ENCODE measurements at places on chromosomes 11 and 22.

- no peak for DNase-seq
These were observed 1.7 kb downstream of the ANKRD13D start for GRCh38 chr11:67290801-67291200.

DNA sequence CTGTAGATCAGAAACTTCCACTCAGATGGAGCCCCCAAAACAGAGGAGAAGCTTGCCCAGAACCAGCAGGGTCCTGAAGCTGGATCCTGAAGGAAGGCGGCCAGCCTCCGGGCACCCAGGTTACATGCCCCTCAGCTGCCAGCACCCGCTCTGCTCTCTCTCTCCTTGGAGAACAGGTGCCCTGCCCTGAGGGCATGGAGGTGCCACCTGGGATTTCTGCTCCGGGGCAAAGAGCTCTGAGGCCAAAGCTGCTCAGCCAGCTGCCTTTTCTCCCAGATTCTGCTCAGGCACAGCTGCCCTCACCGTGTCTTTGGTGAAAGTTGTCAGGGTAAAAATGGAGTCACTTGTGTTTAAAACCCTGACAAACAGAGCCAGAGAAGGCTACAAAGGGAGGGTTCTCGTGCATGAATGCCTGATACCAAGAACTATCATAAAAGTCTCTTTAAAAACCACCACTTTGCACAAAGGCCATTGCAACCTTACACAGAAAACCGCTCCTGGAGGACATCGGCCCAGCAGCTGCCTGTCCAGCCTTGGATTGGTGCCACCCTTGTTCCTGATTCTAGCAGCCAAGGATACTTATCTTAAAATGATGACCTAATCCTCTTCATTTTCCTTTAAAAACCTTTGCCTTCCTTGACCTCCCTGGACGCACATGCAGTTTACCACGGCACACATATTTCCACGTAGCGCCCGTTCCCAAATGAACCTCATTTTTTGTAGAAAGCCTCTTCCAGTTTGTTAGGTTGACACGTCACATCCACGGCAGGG lies 140.0 kb downstream of the CACNA1I start:
- DNase-seq: no peak

GRCh38 chr22:28269277-28269676 lies 350.2 kb upstream of the PITPNB start:
- no peak for DNase-seq

DNA sequence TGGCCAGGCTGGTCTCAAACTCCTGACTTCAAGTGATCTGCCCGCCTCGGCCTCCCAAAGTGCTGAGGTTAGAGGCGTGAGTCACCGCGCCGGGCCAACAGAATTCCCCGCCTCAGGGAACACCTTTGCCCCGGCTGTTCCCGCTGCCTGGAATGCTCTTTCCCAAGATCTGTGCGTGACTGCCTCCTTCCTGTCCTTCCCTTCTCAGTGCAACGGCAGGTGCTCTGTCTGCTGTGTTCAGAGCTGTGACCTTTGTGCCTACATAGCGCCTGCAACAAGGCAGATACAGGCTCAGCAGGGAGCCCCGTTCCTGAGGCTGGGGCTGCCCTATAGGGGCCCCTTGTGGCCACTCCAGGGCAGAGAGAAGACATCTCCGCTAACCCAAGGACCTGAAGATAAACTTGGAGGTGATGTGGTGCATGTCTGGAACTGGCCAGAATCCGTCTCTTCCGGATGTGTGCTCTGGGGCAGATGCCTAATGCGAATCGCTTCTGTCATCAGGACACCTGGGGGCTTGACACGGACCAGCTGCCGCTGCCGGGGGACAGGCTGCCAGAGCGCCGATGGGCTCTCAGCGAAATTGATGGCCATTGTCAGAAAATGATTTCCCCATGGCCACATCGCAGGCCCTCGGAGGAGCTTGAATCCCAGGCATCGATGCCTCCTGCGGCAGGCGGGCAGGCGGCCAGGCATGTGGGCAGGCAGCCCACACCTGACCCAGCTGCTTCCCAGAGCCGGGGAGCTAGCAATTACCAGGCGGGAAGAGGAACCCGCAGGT lies 43.5 kb upstream of the TCF20 start:
- DNase-seq: no peak

GRCh38 chr11:76543006-76543703 lies 98.3 kb downstream of the EMSY start:
- DNase-seq: no peak

- DNase-seq: no peak
These were observed 7.2 kb upstream of the OR4X2 start for GRCh38 chr11:48237727-48238126.

DNA sequence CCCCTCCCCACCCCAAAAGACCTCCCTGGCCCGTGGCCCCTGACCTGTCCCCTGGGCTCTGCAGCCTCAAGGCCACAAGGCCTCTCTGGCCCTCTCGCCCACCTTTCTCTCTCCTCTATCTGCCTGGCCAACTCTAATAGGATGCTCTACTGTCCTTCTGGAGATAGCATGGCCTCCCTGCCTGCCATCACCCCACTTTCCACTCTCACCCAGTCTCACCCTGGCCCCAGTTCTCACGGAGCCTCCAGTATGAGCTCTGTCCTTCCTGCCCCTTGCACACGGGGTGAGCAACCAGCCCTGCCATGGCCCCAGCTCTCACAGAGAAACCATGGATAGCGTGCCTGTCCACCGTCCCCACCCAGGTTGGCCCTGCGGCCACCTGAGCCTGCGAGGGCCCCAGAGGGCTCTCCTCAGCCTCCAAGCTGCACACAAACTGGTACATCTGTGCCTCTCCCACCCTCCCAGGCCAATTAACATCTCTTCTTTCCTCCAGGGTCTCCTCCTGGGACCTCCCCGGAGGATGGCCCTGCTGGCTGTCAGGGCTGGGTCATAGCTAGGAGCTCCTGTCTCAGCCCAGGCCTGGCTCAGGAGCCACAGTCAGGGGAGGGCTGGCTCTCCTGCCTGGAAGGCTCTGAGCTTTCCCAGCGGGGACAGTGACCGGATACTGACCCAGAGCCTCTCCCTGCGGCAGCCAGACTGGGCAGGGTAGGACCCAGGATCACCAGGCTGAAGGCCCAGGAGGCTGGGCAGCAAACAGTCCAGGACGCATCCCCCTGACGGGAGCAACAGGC lies 22.3 kb downstream of the RTN4R start:
- DNase-seq: no peak

DNA sequence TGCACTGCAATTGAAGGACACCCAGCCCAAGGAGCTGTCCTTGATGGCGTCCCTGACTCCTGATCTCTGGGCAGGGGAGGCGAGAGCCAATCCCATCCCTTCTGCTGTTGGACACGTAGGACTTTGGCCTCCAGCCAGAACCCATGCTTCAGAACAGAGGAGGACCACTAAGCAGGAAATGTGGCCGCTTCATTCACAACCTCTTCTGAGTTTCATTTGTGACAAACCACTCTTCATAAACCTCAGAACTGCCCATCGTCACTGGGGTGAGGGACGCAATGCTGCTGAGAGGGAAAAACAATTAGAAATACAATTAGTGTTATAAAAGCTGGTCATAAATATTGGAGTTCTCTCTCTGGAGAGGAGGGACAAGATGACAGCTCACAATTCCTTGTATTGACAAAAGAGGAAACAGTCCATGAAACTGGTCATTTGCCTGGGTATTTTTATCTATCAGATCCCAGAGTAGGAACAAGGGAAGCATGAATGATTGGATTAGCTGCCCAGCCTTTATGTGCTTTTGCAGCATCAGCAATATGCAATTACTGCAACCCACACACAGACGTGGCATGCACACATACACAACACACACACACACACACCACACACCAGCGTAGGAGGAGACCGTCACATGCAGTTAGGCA lies 216.5 kb upstream of the CADM1 start:
- no peak for DNase-seq

DNA sequence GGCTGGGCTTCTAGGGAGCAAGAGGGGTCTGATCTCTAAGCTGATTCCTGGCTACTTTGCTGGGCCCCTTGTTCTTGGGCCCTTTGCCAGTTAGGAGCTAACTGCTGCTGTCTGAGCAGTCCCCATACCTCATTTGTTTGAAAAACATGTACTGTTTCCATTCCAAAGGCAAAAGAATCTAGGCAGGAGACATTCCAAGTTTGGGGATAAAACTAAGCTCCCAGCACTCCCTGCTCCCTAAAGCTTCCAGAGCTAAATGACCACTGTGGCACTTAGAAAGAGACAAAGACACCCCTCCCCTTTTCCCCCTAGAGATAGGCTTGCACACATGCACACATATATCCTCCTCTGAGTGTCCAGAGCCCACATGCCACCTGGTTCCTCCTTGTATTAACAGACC lies 22.7 kb upstream of the RRM1 start:
- no peak for DNase-seq

DNA sequence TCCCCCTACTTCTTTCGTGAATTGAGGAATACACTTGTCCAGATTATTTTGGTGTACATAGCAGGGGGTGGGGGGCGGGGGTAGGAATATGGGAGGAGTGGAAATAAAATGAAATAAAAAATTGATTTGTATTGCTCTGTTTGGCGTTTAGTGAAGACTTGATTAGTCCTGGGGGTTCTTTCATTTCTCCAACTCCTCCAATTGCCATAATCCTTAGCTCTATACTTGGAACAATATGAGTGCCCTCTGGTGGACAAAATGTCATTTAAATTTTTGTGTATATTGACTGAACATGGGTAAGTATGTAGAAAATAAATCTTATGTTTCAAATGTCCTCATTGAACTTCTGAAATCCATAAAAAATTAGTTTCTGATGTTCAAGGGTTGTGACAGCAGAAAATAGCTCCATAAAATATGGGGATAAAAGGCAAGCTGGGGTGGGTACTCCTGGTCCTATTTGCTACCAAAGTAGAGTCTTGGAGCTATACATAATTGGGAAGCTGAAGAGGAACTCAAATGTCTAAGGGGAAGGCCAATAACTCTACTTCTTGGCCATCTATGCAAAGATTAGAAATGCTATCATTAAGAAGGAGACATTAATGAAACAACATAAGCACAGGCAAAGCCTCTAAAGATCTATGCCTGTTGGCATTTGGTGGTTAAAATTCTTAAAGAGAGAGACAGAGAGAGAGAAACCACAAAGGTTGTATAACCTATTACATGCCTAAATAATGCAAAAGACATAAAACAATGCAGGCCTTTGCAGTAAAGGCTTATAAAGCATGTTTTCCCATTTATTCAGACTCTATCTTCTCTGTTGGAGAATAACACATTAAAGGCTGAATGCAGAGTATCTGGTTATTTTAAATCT lies 421.6 kb downstream of the METTL15 start:
- no peak for DNase-seq

DNA sequence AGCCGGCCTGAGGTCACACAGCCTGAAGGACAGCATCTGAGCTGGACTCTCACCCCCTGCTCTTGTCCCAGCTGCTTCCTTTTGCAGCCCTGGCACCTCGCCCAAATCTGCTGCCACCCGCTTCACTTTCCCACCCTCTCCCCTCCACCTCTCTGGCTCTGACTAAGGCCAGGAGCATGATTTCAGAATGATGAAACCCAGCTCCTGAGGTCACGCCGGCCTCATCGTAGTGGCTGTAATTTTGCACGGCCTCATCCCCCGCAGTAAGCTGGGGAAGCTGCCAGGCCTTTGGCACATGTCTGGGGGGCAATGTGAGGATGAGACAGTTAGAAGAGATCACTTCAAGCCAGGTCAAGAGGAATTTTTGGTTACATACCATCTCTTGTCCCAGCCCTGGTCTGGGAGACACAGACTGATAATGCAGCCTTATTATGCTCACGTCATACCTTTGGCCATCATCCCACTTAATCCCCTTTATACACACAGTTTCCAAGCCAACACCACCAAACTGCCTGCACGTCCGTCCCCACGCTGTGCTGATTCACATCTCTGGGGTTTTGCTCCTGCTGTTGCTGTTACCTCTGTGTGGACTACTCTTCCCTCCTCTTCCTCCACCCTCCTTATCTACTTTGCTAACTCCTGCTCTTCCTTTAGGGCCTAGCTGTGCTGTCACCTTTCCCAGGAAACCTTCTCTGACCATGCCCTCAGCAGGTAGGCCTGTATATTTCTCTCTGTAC lies 58.1 kb downstream of the CHRDL2 start:
- DNase-seq: no peak

- DNase-seq: no peak
These were observed 213.8 kb downstream of the DSCAML1 start for GRCh38 chr11:117583063-117583801.

GRCh38 chr22:30777587-30777986 lies 82.9 kb downstream of the OSBP2 start:
- no peak for DNase-seq

DNA sequence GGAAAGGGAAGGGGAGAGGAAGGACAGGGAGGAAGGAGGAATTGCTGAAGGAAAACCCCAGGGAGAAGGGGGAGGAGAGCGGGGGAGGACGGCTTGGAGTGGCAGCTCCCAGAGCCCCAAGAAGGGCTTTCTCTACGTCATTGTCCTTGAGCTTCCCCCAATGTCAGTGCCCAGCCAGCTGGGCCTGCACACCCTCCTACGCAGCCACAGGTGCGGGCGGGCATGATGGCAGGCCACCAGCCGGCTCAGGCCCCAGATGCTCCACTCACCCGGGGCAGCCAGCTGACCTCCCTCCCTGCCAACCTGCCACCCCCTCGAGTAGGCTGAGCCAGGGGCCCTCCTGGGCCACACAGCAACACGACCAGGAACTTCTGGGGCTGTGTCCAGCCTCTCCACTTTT lies 11.2 kb downstream of the SYT7 start:
- DNase-seq: no peak

DNA sequence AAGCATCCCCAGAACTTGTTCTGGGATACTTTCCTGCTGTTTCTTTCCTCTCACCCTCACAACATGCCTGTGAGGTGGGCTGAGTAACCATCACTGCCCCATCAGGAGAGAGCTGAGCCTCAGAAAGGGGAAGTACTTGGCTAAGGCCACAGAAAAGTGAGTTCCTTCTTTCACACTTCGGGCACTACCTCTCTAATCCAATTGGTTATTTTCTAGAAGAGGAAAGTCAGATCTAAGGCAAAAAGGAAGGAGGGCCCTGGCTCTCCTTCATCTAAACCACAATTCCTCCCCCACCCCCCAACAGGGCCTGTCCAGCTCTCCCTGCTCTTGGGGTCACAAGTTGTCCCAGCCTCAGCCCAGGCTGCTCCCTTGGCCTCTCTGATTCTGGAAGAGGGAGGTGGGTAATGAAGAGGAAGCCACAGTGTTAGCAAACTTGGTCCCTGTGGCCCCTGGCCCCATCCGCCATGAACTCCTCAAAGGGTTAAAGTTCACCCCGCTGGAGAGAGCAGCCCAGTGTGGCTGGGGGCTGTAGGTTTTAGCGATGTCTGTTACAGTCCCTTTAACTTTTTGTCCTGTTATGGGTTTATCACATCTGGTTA lies 34.0 kb downstream of the SLC22A12 start:
- no peak for DNase-seq

GRCh38 chr11:126328444-126328843 lies 24.6 kb downstream of the DCPS start:
- no peak for DNase-seq

GRCh38 chr11:102157219-102157618 lies 47.0 kb downstream of the YAP1 start:
- no peak for DNase-seq

- no peak for DNase-seq
These were observed 571.4 kb downstream of the MN1 start for GRCh38 chr22:27230189-27230588.

DNA sequence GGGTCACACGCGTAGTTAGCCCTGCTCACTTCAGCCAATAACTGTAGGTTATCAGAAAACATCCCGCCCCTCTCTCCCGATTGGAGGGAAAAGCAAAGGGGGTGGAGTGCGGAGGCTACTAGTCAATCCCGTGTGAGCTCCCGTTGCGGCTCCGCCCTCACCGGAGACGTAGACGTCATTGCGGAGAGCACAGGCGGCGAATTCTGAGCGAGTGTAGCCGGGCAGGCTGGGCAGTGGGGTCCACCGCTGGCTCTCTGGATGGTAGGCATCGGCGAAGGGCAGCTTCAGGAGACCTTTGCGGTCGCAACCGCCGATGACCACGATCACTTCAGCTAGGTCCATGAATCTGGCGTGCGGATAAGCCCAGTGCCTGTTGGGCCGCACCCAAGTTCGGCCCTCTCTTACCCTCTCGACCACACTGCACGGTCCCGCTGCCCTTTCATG lies 4.7 kb downstream of the KLHL35 start:
- DNase-seq: peak; percentile 42

Data from memory B cell (primary cell).